ENCODE measurements at places on chromosomes 2 and 18. TPM values are rescaled to one million over a fixed set of nuclear protein-coding genes. Genes with fewer than 3 reads are reported as not detected.

Gene ANKRD62
- not detected for total RNA-seq

DNA sequence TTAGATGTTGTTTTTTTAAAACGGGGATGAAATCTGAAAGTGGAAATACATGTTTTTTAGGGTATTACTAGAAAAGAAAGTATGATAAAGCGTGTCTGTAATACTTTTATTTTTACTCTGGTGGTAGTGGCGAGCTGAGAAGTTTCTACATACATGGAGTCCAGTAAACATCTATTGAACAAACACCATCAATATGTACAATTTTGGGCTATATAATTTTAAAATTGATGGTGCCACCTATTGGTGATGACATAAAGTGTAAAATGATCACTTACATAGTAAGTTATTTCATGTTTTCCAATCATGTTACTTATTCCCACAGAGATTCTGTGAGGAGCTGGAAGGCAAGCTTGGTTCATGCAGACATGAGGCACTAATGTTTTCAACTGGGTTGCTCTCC, 31.5 kb upstream of the NFE2L2 start:
- no peak for DNase-seq

Gene CCDC88A
- total RNA-seq, result 10.7 TPM

Gene CD8B2
- not detected for total RNA-seq

Gene RAB6C
- not detected for total RNA-seq

DNA sequence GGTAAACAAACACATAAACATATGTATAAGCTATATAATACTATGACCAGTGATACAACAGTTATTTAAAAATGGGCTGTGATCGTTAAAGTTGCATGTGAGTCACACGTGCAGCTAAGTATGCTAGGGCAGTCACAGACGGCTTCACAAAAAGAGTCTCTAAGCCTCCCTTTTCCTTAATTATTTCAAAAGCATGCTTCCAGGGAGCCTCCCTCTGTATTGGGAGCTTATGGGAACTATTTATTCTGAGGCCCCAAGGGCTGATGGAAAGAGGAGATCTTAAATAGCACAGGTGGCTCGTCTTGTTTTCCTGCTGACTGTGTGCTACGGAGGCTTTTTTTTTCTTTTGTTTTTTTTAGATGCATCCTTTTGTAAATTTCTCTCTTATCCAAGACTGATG, 94.3 kb downstream of the ADCYAP1 start:
- DNase-seq, result no peak

Gene ANKRD29
- total RNA-seq, result not detected

Gene DYSF
- 0.07 TPM for total RNA-seq

Gene RPL37A
- total RNA-seq, result 4,871 TPM

DNA sequence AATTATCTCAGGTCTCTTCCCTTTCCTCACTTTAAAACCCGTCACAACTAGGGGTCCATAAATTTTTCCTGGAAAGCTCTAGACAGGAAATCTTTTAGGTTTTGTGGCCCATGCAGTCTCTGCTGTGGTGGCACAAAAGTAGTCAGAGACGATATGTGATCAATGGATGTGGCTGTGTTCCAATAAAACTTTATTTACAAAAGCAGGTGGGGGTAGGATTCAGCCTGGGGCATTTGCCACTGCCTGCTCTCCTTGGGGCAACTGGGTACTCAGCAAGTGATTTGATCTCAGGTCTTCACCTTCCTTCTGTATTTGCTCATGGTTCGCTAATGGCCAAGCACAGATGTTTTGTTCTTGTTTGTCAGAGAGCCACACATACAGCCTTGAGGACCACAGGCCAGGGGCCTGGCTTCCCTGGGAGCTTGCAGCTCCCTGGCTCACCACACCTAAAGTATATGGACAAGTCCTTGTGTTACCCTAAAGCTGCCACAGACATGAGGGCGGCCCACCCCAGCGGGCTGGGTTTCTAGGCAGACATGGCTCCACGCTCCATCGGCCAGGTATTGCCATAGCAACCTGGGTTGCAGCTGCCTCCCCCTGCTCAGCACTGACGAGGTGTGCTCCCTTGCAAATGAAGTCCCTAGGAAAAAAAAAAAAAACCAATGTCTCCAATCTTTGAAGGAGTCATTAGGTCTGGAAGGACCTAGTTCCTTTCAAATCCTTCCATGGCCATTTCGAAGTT, 89.7 kb upstream of the YWHAQ start:
- DNase-seq, result no peak

Gene EN1
- total RNA-seq, result not detected

DNA sequence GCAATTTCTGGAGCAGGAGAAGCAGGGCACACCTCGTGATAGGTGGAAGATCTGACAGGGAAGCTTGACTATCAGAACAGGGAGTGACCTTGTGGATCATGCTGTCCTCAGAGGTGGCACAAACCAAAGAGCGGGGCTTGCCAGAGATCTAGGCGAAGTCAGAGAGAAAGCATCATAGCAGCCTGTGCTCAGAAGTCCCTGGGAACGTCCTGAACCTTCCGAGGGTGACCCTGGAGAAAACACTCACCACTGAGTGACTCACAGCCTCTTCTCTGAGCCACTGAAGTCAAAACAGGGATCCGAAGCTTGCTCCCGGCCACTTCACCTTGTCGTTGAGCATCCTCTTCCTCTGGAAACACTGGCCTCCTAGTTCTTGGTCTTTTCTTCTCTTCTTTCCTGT, 56.7 kb downstream of the IL1R2 start:
- no peak for DNase-seq

DNA sequence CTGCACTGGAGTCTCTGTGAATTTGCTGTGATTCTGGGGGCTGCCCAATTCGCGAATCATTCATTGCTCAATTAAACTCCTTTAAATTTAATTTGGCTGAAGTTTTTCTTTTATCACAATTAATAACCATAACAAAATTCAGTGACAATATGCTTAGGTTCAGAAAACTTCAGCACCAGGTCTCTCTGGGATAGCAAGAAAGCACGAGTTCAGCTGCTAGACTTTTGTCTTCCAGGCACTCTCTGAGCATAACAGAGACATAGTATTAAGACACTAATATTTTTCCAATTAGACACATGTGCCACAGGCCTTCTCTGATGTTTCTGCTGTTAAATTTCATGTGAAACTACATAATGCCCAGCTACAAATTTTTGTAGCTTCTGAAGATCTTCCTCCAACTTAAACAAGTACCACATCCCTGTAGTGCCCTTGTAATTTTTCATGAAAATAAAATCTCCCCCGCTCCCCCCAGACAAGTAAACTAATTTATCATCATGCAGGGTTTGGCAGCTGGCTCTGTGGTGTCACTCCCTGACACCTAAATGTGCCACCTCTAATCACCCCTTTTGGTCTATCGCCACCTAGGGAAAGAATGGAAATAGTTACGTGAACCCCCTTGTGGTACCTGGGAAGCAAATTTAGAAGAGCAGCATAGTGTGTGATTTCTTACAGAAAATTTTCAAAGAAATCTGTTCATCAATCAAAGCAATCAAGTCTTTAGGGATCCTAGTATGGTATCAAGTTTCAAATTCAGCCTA, 94.1 kb downstream of the CSRNP3 start:
- DNase-seq, result no peak

GRCh38 chr2:235170536-235171521, 219.0 kb downstream of the SH3BP4 start:
- DNase-seq, result no peak

GRCh38 chr2:173906626-173907025, 58.5 kb downstream of the SP3 start:
- no peak for DNase-seq

GRCh38 chr2:240819126-240819857, 727 bp downstream of the KIF1A start:
- DNase-seq, result no peak

GRCh38 chr2:240425697-240426096, 9.8 kb upstream of the GPC1 start:
- no peak for DNase-seq

GRCh38 chr18:524466-524865, 24.0 kb upstream of the COLEC12 start:
- DNase-seq, result no peak

Gene DNAJC5G
- total RNA-seq, result not detected

- DNase-seq, result no peak
Measured at GRCh38 chr18:57249179-57249578, 102.3 kb downstream of the BOD1L2 start.

- no peak for DNase-seq
Measured at GRCh38 chr2:36374585-36374984, 19.0 kb downstream of the CRIM1 start.

GRCh38 chr2:73232403-73233153, 461 bp downstream of the PRADC1 start:
- DNase-seq, result peak; percentile 31

- DNase-seq, result no peak
Measured at GRCh38 chr2:176845718-176846117, 366.9 kb upstream of the HNRNPA3 start.

- no peak for DNase-seq
Measured at GRCh38 chr2:32798829-32799228, 147.9 kb upstream of the LTBP1 start.

DNA sequence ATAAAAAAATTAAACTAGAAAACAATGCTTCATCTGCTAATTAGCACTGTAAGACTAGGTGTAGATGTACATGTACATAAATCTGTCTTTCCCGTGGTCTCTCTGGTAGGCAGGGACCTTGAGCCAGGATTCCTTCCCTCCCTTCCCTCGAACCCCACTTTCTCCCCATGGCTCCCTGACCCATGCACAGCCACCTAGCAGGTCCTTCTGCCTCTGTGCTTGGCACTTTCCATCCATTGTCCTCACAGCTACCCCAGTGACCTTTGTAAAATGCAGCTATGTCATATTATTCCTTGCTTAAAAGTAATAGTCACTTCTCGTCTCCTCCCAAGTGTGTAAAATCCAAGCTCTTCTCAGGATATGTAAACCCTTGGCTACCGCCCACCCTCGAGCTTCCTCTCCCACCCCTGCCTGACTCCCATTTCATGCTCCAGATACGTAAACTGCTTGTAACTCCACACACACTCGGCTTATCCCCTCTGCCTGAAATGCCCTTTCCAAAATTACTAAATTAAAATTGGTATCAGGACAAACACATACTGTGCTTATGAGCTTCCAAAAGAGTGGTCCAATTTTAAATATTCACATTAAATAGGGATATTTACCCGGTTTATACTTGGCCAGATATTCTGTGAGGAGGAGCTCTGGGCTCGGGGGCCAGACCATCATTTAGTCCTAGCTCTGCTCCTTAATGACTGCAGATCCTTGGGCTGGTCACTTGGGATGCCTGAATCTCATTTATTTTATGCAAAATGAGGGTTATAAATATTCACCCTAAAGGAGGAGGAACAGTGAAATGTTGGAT, 54.0 kb upstream of the RALBP1 start:
- no peak for DNase-seq

DNA sequence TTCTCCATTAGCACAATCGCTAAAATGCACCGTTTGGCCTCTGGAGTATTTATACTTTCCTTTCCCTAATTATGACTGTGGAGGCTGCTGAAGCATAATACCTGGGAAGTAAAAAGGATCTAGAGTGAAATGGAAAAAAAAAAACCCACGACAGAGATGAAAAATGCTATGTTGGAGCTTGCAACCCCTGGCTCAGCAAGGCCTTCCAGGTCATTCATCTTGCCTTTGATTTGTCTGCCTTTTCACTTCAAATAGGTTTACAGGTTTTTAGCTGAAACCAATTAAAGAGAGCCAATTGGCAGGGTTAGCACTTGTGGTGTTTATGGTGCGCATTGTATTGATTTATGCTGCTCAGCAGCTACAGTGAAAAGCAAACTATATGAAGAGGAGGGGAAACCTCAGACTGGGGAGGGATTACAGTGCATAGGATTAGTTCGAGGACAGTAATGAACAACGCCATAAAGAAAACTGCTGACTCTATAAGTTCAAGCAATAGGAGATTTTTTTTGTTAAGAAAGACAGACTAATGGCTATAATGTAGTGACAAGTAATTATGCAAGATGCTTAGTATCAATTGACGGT, 347.9 kb downstream of the MEIS1 start:
- no peak for DNase-seq

DNA sequence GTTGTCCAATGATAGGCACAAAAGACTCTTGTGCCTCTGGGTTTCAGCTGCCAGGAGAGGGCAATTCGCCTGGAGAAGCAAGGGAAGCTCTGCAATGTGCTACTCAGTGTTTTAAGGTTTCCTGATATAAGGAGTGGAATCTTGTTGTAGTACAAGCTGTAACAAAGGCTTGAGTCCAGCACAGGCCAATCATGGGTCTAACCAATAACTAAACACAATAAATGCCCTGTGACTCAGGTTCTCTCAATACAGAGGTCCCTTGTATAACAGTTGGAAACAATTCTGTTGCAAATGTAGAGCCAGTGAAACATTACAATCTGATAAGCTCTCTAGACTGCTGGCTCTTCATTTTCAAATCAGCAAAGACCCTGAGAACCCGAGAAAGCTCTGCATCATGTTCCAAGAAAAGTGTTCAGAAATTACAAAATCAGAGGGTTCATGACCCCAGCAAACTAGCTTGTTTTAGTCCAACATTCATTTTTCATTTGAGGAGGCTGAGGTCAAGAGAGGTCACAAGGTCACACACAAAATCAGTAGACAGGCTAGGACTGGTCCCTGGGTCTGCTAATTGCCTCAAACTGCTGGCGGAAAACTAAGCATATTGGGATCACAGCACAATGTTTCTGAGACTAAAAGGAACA, 59.0 kb upstream of the DNMT3A start:
- no peak for DNase-seq

Gene LCLAT1
- total RNA-seq, result 18.8 TPM

GRCh38 chr2:55163941-55164390, 68.1 kb downstream of the CLHC1 start:
- no peak for DNase-seq

- no peak for DNase-seq
Measured at GRCh38 chr2:191013682-191013931, 364 bp downstream of the STAT1 start.

GRCh38 chr2:59390581-59390980, 1149.5 kb upstream of the FANCL start:
- no peak for DNase-seq
